ENCODE measurements at places on chromosomes 6 and 20.

DNA sequence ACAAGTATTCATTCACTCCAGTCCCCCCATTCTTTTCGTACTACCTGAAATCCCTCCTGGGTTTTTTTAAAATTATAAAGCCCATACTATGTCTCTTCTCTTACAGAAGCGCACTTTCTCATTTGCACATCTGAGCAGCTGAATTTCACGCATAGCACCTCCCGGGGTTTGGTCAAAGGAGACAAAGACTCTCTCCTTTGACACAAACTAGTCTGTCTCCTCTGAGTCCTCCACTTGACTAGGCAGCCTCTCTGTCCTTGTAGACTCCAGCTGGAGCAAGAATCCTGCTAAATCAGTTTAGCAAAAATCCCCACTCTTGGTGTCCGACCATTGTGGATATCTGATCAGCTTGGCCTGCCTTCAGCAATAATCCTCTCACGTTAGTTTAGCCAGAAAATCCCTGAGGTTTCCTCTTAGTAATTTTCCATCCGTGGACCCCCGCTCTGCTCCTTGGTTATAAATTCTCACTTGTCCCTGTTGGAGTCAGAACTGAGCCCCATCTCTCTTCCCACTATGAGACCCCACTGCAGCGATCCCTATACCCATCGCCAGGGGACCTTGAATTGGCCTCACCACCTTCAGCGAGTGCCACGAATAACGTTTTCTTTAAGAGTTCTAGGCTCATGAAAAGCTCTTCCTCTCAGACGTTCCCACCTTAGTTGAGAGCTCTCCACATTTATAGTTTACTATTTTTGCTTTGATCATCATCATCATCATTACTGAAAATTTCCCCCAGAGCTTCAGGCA is 29.0 kb downstream of the PDYN start:
- no peak for DNase-seq

GRCh38 chr20:59589086-59589684 is 15.2 kb upstream of the PHACTR3 start:
- DNase-seq, result no peak

DNA sequence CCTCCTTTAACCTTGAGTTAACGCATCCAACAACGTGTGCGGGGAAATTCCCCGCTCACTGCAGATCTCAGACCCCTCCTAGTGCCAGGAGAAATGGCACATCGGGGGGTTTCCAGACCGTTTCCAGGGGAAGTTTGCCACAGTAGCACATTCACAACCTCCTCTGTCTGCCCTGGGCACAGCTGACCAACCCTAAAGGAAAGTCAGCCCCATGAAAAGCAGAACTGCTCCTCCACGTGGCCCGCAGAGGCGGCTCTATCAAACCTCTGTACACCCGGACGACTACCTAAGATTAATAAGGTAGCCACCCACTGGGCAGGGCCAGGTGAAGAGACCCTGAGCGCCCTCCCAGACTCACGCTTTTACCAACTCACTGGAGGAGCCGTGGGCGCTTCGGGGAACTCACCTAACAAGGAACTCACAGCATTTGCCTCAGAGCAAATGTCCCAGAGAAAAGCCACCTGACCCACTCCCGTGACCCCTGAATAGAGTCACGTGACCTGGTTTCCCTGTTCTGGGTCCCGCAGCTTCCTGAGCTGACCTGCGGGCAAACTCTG is 93.1 kb downstream of the PRND start:
- no peak for DNase-seq

DNA sequence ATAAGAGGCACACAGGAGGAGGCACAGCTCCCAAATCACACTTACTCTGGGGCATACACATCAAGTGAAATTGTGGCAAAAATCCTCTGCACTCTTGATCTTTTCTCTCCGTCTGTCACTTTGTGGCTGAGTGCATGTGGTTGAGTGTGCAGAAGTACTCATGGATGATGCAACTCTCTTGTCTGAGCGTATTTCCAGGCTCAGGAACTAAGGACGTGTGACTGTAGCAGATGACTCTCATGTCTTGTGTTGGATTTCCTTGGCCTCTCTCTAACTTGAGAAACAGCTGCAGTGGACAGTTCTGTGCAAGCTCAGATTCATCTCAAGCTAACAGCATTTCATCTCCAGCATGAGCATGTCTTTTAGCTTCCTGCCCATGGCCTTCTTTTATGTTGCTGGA is 245.4 kb upstream of the FLRT3 start:
- DNase-seq, result no peak

- DNase-seq, result peak; percentile 83
Observed at GRCh38 chr20:50987493-50988210, 29.0 kb downstream of the MOCS3 start.

DNA sequence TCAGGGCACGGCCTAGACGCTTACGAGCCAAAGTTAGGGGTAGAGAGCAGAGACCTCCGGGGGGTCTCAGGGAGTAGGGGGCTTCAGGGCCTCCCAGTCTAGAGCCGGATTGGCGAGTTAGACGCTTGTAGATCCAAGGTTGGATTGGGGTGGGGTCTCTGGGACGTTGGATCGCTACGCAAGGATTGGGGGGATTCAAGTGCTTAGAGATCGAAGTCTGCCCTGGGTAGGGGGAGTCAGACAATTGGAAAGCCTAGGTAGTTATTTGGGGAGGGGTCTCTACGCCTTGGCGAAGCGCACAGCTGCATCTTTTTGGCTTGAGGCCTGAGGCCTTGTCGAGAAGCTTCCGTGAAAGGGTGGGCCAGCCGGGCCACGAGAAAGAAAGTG is 469 bp downstream of the STX16 start:
- peak; percentile 81 for DNase-seq

DNA sequence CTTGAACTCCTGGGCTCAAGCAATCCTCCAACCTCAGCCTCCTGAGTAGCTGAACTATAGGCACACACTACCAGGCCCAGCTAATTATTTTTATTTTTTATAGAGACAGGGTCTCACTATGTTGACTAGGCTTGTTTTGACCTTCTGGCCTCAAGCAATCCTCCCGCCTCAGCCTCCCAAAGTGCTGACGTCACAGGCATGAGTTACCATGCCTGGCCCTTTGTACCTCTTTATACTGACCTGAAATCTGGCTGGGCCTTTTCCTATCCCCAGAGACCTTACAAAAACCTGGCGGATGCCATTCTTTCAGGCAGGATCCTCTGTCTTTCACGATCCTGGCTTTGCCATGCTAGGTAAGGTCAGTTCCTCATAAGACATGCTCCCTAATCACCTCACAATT is 11.5 kb downstream of the WFDC3 start:
- no peak for DNase-seq

GRCh38 chr6:149831308-149831820 is 32.8 kb downstream of the LRP11 start:
- no peak for DNase-seq

DNA sequence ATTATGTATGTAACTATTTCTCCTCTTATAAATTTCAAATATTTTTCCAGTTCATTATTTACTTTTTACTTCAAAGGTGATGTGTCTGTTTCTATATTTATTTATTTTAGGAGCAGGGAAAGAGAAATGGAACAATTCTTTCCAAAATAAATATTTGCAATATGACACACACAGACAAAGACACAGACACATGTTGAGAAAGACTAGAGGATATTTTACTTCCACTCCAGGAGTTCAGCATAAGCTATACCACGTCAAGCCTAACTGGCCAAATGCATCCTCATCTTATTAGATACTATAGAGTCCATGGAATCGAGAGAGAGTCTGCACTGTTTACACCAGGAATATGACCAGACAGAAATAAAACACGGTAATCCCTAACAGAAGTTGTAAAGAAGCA is 13.3 kb downstream of the RALGAPA2 start:
- no peak for DNase-seq

DNA sequence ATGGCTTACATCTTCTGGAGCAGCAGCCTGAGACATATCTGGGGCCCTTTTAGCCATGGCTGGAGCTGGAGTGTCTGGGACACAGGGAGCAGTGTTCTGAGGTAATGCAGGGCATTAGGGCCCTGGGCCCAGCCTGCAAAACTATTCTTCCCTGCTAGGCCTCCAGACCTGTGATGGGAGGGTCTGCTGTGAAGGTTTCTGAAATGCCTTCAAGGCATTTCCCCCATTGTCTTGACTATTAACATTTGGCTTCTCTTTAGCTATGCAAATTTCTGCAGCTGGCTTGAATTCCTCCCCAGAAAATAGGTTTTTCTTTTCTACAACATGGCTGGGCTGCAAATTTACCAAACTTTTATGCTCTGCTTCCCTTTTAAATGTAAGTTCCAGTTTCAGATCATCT is 61.5 kb downstream of the EDN1 start:
- no peak for DNase-seq

GRCh38 chr6:52364480-52365166 is 2.7 kb downstream of the PAQR8 start:
- DNase-seq, result no peak

- DNase-seq, result no peak
Observed at GRCh38 chr6:40490508-40490907, 96.7 kb downstream of the LRFN2 start.

DNA sequence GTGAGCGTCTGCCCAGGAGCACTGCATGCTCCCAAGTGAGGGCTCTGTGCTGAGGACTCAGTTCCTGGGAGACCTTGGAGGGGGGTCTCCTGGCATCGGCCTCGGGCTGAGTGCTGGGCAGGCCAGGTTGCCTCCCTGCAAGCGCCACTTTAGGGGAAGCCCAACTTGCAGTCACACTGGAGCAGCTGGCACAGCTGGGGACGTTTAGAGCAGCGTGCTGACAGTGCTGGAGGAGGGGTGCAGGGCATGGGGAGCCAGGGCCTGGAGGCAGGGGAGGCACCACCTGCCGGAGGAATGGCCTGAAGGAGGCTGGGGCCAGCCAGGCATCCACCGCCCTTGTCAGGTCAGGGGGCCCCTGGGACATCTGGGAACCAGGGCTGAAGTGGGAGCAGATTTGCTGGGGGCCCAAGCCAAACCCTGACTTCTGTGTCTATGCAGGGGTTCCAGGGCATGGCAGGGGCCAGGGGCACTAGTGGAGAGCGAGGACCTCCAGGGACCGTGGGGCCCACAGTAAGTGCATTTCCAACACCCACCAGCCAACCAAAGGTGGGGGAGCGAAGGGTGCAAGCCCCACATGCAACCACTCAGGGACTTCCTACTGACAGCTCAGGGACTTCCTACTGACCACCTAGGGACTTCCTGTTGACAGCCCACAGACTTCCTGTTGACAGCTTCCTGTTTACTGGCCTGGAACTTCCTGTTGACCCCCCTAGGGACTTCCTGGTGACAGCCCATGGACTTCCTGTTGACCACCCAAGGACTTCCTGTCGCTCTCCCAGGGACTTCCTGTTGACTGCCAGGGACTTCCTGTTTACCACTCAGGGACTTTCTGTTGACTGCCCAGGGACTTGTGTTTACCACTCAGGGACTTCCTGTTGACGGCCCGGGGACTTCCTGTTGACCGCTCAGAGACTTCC is 33.6 kb downstream of the COL20A1 start:
- DNase-seq, result no peak

DNA sequence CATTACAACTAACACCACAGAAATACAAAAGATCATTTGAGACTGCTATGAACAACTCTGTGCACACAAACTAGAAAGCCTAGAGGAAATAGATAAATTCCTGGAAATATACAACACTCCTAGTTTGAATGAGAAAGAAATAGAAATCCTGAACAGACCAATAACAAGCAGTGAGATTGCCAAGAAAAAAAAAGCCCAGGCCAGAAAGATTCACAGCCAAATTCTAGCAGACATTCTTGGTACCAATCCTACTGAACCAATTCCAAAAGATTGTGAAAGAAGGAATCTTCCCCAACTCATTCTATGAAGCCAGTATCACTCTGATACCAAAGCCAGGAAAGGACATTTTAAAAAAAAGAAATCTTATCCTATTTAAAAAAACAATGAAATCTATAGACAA is 7.0 kb upstream of the CDK19 start:
- no peak for DNase-seq

DNA sequence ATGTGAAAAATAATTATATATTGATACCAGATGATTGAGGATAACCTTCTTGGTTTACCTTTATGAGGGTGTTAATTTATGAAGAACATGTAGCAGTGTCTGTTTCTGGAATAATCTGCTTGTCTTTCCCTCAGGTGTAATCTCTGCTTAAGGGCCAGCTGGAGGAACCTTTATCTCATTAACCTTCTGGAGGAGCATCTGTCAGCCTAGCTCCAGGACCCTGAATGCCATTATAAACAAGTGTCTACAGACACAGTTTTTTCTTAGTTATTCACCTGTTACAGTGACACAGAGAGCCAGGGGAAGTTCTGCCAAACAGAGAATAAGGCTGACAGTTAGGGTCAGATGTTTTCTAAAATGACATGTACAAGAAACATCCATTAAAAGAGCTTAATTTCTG is at the start of gene IMPG1:
IMPG1 (minus strand) TSS at position 101 of the 400 bp plus-strand sequence. CDS start 174 bp downstream, outside the sequence.
- DNase-seq, result no peak

- no peak for DNase-seq
Observed at GRCh38 chr6:100506651-100507050, 41.9 kb upstream of the SIM1 start.

DNA sequence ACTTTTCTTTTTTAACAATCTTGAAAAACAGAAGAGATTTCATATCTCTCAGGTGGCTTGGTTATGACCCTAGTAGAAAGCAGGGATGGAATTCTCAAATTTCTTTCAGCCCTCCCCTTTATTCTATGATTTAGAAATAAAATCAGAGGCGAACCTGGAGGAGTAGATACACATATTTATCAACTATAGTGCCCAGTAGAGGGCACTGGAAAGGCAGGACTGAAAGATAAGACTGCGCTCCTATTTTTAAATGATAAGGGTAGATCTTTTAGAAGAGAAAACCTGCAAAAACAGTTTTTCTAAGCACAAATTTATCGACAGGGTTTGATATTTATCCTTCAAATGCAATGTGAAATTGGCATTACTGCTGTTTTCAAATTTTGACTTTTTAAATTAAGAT is 1296.6 kb downstream of the EPHA7 start:
- no peak for DNase-seq

GRCh38 chr6:1797801-1798200 is 188.1 kb downstream of the FOXC1 start:
- no peak for DNase-seq

- DNase-seq, result no peak
Observed at GRCh38 chr20:8346700-8347270, 214.7 kb downstream of the PLCB1 start.

- DNase-seq, result no peak
Observed at GRCh38 chr20:23214903-23215302, 128.8 kb upstream of the CD93 start.

GRCh38 chr6:52522151-52522626 is 54.7 kb downstream of the TRAM2 start:
- no peak for DNase-seq

GRCh38 chr6:106556368-106556960 is 72.8 kb downstream of the RTN4IP1 start:
- no peak for DNase-seq

DNA sequence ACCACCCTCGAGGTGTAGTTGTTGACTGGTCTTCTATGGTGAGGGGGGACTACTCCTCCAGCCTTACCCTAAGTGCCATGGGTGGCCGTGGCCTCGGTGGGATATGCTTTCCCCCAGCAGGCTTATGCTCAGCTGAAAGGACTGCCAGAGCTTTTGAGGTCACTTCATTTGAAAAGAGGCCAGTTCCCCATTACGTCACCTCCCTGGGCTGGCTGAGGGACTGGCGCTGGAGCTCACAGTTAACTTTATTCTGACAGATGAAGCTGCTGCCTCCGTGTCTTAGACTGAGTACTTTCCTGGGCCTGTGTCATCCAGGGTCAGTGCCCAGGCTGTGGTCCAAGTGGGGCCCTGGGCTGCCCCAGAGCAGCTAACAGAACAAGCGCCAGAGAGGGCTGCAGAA is 42.8 kb upstream of the PCMTD2 start:
- no peak for DNase-seq

Measured in NCI-H1930 (cell line).